Thyroid gland (tissue), 4 donors: ENCODE measurements at places on chromosomes 1 and 21.
A peak's percentile ranks its signal among the peaks of the same experiment; 100 is the strongest.

- DNase-seq = no peak
Measured at GRCh38 chr1:240475832-240476231, 136.1 kb downstream of the GREM2 start.

DNA sequence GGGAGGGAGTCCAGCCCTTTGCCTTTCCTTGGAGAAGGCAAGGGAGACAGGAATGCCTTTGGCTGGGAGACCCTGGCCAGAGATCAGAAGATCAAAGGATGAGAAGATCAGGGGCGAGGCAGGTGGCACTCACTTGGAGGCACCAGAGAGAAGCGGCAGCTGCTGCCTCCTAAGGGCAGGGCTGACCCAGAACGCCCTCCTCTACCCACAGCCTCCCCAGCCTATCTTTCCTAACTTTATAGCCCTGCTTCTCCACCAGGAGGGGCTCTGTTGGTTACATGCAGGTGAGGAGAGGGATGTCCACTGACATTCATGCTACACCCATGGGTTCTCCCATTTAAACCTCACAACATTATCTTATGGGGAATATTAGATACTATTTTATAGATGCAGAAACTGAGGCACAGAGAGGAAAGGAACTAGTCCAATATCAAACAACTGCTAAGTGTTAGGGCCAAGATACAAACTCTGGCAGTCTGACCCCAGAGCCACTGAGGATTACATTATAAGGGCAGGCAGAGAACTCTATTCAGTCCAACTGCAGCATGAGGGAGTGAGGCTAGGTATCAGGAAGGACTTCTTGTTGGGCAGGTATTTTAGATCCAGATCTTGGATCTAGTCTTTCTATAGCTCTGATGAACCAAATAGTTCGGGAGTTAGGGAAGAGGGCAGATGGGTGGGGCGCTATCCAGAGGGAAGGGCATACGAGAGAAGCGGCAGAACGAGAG, 19.9 kb downstream of the LGR6 start:
- DNase-seq = no peak

- DNase-seq = no peak
Measured at GRCh38 chr1:231629132-231629531, 2.5 kb downstream of the DISC1 start.

DNA sequence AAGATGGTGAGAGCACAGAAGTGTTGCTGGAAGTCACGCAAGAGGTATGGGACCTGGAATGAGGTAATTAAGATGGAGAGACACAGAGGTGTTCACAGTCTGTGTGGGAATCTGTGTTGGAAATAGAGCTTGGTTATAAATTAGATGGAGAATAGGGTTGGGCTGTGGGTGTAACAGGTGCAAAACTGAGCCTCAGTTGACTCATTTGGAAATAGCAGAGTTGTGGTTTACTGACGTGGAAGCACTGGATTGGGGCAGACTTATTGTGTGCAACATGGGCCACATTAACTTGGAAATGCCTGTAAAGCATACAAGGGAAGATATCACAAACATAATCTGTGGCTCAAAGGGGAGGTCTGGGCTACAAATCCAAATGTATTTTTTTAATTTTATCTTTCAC, 13.0 kb downstream of the CAMSAP2 start:
- no peak for DNase-seq

- peak; percentile 89 for DNase-seq
Measured at GRCh38 chr1:22364326-22364650, 87.4 kb upstream of the ZBTB40 start.

- no peak for DNase-seq
Measured at GRCh38 chr1:215776336-215776735, 209.2 kb downstream of the KCTD3 start.

DNA sequence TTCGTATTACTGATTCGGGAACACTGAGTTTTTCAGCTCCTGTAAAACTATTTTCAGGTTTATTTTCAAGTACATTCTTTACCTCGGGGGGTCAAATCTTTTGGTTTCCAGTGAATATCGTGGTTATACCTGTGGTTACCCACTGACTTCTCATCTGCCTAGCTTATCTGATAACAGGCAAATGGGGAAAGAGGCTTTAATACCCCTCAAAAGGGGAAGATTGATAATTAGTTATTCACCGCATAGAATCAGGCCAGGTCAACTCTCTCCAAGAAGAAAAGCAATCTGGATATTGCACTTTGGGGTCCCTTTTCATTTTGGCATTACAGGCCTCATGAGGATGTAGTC, 23.0 kb downstream of the RUNX1 start:
- DNase-seq = no peak

DNA sequence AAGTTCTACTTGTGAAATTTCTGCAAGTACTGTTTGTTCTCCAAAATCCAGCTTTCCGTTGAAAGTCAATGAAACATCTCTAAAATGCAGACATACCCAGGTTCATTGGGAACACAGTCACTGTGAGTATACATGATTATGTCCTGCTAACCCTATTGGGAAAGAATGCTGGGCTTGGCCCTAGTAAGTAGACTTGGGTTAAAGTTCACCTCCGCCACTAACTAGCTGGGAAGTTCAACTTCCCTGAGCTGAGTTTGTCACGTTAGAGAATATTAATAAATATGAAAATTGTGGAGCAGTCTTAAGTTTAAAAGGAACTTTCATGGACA, 10.5 kb upstream of the PGD start:
- no peak for DNase-seq

DNA sequence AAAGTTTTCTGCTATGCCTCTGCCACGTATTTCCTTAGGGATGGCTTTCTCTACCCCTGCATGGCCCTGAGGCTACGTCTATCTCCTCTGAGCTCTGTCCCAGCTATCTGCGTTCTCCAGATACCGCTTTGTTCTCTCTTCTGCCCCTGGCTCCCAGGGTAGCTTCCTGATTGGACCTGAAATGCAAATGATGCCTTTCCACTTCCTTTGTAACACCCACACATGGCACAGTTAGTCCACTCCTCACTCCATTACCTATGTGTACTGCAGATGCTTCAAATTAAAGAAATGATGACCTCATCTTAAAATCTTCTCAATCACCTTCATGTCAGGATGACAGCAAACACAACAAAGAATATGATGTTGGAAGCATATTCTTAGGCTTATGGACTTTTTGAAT, 138.6 kb upstream of the POGK start:
- DNase-seq = no peak

DNA sequence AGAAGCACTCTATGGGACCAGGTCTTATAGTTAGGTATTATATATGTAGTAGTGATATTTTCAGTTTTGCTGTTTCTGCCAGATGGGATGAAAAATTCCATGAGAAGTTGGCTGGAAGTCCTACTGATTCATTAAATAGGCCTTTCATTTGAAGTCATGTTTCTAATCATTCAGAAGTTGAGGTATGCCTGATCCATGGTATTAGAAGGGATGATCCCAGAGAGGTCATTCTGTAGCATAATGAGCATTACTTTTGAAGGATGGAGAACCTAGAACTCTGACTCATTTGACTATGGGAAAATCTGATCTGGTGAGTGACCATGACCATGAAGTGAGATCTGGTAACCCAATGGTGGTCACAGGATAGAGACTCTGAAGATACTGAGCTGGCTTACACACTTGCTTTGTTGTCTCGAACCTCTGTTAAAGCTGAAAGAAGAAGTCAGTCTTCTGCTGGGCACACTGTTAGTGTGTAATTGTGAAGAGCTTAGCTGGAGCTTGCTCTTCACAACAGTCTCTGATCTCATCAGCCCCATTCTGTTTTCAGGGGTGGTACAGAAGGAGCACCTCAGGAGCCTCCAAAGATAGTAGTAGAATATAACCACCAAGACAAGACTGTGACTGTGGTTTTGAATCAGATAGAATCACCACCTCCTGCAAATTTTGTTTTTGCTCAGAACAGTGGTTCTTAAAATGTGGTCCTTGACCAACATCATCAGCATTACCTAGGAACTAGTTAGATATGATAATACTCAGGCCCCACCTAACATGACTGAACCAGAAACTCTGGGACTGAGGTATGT, 9.0 kb downstream of the MGST3 start:
- DNase-seq = no peak

GRCh38 chr21:16597753-16598152, 868.0 kb downstream of the USP25 start:
- DNase-seq = no peak

DNA sequence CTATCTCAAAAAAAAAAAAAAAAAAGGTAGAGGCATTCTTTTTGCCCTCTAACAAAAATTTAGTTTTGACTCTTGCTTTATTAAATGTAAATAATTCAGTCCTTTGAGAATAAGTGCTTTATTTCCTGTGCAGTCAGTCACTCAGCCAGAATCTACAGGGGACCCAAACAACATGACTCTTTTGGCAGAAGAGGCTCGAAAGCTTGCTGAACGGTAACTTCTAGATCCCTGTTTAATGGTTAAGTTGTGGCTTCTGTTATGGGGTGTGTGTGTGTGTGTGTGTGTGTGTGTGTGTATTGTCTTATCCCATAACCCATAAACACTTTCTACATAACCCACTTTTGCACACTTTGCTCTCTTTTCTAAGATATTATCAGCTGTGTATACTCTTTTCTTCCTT, 54.9 kb upstream of the LAMC2 start:
- DNase-seq = no peak

DNA sequence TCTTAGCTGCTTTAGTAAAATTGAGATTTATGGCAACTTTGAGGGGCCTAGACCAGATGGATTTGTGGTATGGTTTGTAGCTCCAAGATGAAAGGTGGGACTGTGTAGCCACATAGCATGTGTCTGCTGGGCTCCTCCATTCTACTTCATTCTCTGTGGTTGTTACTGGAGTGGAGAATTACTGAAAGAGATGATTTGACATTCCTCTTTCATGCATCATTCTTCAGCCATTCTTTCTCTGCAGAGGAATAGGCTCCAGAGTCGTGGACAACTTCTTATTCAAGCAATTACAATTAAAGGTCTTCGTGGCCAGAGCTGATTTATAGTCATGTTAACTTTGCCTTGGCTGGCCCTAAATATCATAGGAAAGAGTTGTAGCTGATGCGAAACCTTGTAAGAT, 328.9 kb downstream of the PAPPA2 start:
- DNase-seq = no peak

DNA sequence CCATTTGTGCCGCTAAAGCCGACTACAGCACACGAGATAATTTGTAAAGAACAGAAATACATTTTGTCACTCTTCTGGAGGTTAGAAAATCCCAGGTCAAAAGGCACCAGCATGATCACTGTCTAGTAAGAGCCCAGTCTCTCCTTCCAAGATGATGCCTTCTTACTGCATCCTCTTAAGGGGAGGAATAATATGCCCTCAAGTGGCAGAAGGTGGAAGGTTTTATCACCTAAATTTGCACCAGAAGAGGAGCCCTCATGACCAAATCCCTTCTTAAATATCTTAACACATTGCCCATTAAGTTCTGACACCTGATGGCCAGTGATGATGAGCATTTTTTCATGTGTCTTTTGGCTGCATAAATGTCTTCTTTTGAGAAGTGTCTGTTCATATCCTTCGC, 326.7 kb upstream of the RGS18 start:
- no peak for DNase-seq

DNA sequence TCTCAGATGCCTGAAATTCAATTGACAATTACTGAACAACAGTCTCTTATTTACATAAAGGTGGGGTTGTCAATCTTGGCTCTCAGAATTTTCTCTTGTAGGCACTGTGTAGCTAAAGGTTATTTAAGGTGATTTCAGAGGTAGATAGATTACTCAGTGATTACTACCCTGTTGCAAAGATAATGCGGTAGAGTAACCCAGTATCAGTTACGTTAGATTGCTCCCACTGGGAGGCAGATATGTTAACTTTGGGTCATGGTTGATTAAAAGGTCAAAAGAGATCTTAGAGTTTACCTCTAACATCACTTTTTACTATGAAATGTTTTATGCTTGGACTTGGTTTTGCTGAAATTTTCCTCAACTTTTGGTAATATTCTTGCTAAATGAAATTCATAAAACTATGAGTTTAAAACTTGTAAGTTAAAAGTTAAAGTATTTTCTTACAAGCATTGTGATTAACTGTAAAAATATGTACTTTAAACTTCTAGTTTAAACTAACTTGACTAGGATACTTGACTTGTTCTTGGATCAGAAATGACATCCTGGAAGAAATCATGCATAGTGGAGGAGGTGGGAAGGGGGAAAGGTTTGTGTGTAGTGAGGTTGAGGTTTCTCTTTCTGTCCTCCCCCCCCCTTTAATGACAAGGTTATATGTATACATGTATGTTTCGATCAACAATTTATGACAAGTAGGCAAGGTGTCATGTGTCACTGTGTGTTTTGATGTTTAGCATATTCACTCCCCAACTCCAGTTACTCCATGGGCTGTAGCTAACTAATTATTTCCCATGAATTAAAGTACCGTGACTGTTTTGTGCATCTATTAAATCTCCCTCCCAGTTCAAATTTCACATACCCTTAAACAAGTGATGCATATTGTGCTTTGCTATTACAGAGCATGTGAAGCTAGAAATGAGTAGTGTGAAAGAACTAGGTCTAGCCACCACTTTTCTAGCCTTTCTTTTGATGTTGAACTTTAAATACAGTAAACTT, 2.9 kb downstream of the LAMC1 start:
- DNase-seq = no peak

- no peak for DNase-seq
Measured at GRCh38 chr1:209911746-209912145, 26.3 kb upstream of the SYT14 start.

DNA sequence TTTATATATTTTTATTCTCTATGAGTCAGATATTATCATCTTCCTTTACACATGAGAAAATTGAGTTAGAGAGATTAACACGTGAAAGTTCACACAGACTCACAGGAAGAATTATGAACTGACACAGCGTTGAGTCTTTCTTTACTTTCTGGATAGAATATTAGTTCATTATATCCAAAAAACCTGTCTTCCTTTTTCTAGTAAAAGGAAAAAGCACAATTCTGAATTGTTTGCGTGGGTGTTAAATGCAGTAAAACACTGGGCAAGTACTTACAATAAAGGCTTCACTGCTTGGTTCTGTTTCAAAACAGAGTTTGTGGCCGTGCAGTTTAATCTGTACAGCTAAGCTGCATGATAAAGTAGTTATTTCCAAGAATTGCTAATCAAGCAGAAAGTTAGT, 10.8 kb downstream of the MAGI3 start:
- no peak for DNase-seq

DNA sequence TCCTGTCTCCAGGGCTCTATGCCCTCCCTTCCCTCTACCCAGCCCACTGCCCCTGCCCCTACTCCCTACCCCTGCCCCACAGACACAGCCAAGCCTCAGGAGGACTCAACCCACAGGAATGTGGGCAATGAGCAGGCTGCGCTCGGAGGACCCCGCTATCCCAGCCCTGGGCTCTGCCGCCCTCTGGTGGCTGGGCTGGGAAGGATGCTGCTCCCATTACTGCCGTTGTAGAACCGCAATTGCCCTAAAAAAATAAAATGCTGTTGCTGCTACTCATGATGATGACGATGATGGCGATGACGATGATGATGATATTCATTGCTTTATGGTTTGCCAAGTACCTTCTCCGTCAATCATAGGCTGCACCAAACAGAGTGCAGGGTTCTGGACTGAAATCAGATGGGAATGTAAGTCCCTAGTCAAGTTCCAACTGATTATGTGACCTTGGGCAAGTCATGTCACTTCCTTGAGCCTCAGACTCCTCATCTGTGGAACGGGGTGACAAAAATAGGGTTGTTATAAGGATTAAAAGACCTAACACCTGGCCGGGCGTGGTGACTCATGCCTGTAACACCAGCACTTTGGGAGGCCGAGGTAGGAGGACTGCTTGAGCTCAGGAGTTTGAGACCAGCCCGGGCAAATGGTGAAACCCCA, 24.6 kb downstream of the ARHGEF19 start:
- peak; percentile 73 for DNase-seq
